Activated CD8-positive, alpha-beta memory T cell treated with anti-CD3 and anti-CD28 coated beads, Interleukin-2, amount 50 U/mL, for 48 hours (primary cell): ENCODE measurements at places on chromosomes 2 and 18.

GRCh38 chr2:230650585-230651137 is 62.0 kb upstream of the CAB39 start:
- no peak for DNase-seq

GRCh38 chr2:86072271-86072858 is 33.3 kb downstream of the POLR1A start:
- no peak for DNase-seq

DNA sequence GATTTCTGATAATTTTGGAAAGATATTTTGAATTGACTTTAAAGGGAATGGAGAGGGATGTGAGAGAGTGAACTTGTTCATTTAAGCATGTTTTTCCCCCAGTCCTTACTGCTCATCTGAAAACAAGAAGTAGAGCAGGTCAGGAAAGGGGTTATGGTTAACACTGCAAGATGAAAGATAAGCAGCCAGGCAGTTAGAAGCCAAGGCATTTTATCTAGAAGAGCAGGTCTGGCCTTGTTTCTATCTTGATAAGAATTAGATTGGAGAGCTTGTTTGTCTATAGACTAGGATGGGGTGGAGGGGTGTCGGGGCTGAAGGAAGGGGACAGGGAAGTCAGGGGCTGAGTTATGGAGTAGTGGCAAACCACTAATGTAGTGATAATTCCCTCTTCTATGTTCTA is 171.6 kb downstream of the IKZF2 start:
- no peak for DNase-seq

- DNase-seq = no peak
Observed at GRCh38 chr2:179711375-179711774, 150.0 kb downstream of the ZNF385B start.

- DNase-seq = no peak
Observed at GRCh38 chr2:171346723-171347557, 86.8 kb downstream of the METTL8 start.

GRCh38 chr2:30355306-30355705 is 91.7 kb upstream of the LCLAT1 start:
- no peak for DNase-seq

- DNase-seq = no peak
Observed at GRCh38 chr18:36298126-36298741, 721 bp downstream of the FHOD3 start.

DNA sequence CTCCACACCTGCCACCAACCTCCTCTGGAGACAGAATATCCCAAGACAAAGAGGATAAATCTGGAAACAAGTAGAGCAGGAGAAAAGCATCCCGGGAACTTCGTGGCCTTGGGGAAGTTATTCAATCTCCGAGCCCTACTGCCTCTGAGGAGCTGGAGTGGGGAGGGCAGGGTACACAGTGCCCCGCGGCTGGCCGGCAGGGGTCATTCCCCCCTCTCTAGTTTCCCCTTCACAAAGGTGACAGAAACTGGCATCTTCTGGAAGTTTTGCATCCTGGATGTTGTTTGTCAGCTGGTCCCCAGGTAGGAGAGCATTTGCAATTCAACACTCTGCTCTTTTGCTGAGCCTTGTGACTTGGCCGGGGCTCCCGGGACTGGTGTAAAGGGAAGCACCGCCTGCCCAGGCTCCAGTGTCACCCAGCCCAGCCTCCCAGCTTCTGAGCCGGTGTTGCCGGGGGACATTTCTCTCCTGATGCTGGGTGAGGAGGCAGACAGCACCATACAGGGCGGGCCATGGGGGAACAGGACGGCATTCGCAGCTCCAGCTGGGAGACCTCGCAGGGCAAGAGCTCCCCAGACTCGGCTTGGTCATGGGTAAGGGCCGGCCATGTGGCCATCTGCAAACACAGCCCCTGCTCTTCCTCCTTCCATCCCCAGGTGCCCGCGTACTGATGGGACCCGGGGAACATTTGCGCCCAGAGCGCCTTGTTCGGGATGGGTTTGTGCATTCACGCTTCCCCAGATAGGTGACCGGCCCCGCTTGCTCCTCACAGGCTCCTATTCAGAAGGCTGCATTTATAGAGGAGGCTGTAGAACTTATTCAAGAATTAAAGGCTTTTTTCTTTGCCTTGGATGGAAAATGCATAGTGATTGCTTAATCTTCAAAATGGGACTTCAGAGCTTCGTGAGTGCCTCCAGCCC is 7.4 kb upstream of the NTSR2 start:
- no peak for DNase-seq

DNA sequence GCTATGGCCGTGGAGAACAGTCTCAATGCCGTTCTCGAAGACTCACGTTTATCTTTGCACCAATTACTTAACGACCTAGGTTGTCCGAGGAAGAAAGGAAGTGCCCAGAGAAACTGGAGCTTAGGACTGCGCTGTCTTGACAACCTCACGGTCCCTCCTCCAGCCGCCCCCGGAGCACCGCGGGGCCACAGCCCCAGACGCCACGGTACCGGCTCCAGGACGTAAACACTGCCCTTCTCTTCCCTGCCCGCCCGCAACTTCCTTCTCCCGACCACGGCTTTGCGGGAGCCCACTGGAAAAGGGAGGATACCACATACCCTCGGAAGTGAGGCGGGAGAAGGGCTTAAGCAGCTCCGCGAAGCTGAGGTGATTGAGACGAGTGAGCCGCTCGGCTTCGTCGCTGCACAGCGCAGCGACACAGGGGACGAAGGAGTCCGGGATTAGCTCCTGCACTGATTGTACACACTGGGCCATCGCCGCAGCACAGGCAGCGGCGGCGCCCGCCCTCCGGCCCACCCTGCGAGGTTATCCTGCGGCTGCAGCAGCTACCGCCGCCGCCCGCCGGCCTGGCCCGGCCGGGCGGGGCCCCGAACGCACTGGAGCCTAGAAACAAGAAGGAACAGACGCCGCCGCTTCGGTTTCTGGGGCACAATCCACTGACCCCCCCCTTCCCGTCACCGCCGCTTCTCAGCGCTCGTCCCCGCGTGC is 483 bp downstream of the TRAPPC8 start:
- DNase-seq = peak; percentile 72

DNA sequence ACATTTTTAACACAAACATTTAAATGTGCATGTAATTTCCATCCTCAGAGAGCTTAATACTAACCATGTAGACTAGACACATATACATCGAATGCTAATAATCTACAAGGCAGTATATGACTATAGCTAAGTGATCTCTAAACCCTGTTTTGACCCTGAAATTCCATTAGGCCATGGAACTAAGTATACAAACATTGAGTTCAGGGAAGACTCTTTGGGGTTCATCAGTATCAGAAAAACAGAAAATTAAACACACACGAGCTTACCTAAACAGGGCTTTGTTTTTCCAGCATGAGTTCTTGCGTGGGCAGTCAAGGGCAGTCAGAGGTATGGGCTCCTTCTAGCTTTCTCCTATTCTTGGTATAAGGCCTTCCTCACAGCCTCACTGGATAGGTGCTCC is 106.0 kb upstream of the COPS8 start:
- no peak for DNase-seq

- no peak for DNase-seq
Observed at GRCh38 chr2:129253461-129253812, 726.0 kb upstream of the RAB6C start.

GRCh38 chr2:28661589-28662001 is 90.0 kb upstream of the PPP1CB start:
- no peak for DNase-seq

- DNase-seq = peak; percentile 62
Observed at GRCh38 chr2:238425979-238426567, 654 bp upstream of the ASB1 start.

GRCh38 chr2:137696916-137697315 is 267.4 kb upstream of the HNMT start:
- no peak for DNase-seq

DNA sequence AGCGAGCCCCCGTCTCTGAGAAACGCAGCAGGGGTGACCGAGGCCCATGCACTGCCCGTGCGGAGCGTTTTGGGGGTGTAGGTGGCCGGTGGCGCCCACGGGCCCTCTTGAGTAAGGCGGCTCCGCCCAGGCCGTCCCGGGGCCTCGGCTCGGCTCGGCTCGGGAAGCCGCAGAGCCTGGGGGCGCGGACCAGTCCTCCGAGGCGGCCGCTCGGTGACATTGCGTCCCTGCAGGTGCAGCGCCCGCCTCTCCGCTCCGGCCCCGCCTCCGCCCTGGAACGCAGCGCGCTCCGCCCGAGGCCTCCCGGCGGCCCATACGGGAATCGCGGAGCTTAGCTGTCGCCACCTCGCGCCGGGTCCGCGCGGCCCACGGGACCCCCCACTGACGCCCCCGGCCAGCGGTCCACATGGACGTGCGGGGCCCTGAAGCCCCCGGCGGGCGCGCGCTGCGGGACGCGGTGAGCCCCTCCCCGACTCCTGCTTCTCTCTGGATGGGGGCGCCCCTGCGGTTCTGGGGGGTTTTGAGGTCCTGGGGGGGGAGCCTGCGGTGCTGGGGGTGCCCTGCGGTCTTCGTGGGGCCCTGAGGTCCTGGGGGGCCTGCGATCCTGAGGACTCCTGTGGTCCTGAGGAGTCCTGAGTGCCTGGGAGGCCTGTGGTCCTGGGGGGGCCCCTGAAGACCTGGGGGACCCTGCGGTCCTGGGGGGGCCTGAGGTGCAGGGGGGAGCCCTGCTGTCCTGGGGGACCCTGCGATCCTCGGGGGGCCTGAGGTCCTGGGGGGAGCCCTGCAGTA is at the start of gene HSBP1L1:
HSBP1L1 (plus strand) TSS at position 314 of the 789 bp plus-strand sequence; CDS start at position 407, 93 bp downstream.
- DNase-seq = peak; percentile 84

GRCh38 chr2:119753930-119754321 is 5.8 kb upstream of the PTPN4 start:
- DNase-seq = no peak

GRCh38 chr2:68832233-68832869 is 38.8 kb downstream of the BMP10 start:
- peak; percentile 69 for DNase-seq

DNA sequence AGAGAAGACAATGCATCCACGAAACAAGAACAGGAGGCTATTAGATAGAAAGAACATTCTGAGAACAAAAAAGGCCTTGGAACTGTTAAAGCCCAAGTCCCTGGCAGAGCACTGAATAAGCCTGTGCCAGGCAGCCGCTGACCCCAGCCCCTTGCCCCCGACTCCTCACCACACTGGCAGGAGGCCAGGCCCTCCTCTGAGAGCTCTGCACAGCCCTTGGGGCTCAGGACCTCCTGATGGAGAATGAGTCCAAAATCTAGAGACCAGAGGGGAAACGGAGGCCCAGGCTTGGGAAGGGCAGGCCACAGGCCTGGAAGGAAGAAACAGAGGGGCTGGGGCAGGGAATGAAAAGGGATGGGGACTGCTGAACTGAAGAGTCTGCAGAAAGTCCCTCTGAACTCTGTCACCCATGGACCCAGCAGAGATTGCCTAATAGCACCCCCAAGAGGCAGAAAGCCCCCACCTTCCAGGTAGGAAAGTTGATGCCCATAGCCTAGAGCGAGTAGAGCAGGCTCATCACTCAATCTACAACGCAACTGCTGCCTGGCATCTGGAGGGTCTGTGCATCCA is 18.3 kb upstream of the TNS1 start:
- no peak for DNase-seq

GRCh38 chr2:108829578-108830310 is 43.2 kb downstream of the CCDC138 start:
- DNase-seq = no peak

GRCh38 chr2:66604976-66605375 is 170.1 kb downstream of the MEIS1 start:
- DNase-seq = no peak

DNA sequence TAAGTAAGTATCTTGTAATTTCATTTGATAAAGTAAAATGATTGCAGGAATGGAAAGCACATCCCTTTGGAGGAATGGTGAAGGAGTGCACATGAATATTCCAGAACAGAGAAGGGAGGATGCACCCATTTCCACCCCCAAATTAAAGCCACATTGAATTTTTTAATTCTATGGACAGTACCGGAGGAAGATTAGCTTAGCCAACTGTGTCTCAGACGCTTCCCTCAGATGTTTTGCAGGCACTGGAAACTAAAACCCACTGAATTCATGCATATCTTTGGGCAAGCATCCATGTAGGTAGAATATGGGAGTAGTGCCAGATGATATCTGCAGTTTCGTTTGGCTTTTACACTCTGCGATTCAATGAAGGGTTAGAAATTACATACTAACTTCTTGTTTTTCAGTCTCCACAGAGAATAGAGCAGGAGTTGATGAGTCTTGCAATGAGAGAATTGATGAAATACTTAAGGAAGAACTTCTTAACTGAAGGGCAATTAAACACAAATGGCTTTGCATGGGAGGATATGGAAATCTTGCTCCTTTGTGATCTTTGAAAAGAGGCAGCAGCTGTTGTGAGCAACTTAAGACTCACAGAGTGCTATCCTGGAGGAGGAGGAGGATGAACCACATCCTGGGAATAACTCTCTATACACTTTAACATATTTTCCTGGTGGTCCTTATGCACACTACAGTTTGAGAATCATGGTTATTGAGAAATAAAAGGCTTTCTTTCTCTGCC is 71.7 kb upstream of the MYO3B start:
- DNase-seq = no peak

GRCh38 chr2:231680992-231681852 is 27.1 kb upstream of the PTMA start:
- no peak for DNase-seq

GRCh38 chr2:240532031-240532775 is 25.6 kb downstream of the ANKMY1 start:
- DNase-seq = no peak

DNA sequence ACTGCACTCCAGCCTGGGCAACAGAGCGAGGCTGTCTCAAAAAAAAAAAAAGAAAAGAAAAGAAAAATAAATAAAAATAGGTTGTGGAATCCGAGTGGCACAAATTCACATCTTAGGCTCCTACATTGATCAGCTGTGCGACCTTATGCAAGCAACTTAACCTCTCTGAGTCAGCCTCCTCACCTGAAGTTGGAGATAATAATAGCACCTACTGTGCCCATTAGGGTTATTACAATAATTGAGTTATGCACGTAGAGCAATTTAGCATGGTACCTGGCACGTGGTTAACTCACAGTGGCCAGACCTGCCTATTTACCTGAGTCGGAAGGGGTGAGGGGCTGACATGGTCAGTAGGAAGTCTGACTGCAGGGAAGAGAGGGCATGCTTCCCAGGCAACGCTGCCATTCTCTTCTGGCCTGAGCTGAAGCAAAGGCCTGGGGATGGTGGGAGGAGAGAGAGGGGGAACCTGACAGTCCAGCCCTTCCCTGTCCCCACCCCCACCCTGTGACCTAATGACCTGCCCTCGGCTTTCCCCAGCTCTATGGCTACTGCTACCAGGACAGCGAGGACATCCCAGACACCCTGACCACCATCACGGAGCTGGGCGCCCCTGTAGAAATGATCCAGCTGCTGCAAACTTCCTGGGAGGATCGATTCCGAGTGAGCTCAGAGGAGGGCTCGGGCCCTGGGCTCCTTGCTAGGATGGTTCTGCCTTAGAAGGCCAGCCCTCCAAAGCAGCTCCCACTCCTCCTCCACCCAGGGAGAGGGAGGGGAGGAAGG is 5.1 kb downstream of the PKDCC start:
- DNase-seq = no peak
